ENCODE measurements at places on chromosomes 13 and 19.

- DNase-seq = no peak
These were observed 4.7 kb downstream of the SLC1A5 start for GRCh38 chr19:46783670-46784069.

DNA sequence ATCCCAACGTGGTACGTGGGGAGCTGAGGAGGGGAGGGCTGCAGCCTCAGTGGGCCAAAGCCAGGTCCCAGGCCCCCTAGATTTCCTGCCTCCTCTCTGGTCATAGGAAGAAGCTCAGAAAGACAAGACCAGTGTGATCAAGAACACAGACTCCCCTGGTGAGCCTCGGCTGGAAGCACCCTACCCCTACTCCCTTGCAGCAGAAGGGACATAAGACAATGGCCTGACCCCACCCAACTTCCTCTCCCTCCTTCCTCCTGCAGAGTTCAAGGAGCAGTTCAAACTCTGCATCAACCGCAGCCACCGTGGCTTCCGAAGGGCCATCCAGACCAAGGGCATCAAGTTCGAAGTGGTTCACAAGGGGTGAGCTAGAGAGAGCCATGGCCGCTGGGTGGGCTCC is 11.5 kb downstream of the PODNL1 start:
- DNase-seq = no peak

DNA sequence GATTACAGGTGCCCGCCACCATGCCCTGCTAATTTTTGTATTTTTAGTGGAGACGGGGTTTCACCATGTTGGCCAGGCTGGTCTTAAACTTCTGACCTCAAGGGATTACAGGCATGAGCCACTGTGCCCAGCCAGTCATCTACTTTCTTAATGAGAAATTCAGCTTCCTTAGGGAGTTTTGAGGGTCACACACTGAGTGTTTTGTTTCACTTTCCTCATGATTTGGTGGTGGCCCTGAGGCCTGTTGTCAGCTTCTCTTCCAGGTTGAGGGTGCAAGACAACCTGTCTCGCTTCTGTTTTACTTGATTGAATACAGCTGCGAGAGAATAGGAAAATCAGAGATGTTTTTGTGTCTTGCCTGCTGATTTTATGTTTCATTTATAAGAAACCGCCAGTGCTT is 9.9 kb downstream of the FRY start:
- no peak for DNase-seq

- no peak for DNase-seq
These were observed 4.8 kb downstream of the GRIN3B start for GRCh38 chr19:1004803-1005664.

DNA sequence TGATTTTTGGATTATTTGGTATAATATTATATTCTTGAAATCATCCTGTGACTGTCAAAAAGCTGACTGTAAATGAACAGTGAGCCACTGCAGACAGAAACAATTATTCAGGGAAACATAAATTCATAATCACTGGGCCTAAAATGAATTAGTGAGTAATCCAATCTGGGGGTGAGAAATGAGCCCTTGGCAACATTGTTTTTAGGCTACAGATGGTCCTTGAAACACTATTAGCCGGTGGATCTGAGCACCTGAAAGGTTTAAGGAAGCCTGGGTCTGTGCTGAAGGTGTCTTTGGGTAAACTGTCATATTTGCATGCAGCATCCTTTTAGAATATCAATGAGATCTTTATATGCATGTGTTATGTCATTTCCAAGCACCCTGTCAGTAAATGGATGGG is 290.7 kb downstream of the ATP8A2 start:
- DNase-seq = no peak

DNA sequence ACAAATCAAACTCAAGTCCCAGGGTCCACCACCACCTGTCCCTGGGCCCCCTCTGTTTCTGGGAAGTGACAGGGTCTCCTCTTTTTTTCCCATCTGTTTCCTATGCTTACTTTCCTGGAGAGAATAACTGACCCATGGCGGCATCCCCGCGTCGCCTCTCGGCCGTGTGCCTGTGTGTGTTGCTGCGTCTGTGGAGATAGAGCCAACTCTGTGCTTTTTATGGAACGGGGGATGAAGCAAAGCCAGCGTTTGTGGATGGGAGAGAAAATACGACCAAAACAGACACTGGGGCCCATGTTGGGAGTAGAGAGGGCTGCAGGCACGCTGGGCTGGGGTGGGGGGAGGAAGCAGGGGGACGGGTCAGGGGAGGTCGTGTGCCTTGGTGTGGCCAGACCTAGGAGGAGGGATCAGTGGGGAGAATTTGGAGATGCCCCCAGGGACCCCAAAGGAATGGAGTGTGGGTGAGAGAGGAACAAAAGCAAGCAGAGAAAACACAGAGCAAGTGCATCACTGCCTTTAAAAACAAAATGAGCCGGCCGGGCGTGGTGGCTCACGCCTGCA is 16.6 kb downstream of the PLK5 start:
- DNase-seq = no peak

- DNase-seq = peak; percentile 86
These were observed 483 bp downstream of the HNRNPL start for GRCh38 chr19:38849147-38849859.

- DNase-seq = no peak
These were observed 39.8 kb downstream of the KCTD12 start for GRCh38 chr13:76846363-76846762.

DNA sequence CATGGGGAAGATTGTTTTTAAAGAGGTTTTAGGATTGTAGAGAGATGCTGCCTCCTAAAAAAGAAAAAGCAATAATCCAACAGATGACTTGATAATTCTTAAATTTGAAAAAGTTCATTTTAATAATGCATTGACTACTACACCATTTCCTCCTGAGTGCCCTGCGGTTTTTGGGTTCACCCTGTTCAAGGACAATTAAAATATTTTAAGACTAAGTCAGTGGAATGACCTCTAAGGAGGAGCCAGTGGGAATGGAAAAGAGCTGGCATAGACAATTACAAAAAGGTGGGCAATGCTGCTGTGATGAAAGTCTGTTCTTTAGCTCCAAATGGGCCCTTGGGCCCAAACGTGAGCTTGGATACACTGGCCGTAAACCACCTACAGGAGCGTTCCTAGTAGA is 217.8 kb downstream of the LHFPL6 start:
- no peak for DNase-seq

DNA sequence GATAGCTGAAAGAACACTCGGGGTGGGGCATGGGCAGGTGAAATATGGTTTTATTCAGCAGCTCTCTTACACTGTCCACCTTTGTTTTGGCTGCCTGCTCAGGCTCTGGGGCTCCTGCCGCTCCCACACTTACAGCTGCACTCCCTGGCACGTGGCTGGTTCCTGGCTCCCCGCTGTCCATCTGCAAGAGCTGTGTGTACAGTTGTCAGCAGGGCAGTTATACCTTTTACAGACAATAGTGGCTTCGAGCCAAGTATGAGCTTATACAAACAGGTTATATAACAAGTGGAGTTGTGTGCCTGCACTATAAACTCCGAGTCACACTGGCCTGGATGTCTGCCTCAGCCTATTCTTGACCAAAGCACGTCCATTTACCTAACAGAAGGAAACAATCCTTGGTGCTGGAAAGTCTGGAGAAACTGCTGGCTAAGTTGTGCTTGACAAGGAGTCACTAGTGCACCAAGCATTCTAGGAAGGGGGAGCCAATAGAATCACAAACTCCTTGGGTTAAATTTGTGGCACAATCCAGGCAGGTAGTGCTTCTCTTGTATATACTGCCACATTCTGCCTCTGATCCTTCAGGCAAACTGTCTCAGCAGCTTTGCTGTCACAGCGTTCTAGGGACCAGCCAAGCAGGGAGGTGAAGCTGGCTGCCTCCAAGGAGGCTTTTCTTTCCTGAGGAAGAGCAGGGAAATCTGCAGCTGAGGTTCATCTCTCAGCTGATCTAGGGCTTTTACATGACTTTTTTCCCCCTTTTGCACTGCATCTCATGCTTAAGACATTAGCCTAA is 68.2 kb downstream of the NHLRC3 start:
- no peak for DNase-seq

- no peak for DNase-seq
These were observed 525.6 kb downstream of the SUCLA2 start for GRCh38 chr13:47475441-47475948.

- no peak for DNase-seq
These were observed 1.8 kb downstream of the DACH1 start for GRCh38 chr13:71864986-71865873.

GRCh38 chr13:24660023-24660741 is 20.0 kb upstream of the ATP12A start:
- no peak for DNase-seq

DNA sequence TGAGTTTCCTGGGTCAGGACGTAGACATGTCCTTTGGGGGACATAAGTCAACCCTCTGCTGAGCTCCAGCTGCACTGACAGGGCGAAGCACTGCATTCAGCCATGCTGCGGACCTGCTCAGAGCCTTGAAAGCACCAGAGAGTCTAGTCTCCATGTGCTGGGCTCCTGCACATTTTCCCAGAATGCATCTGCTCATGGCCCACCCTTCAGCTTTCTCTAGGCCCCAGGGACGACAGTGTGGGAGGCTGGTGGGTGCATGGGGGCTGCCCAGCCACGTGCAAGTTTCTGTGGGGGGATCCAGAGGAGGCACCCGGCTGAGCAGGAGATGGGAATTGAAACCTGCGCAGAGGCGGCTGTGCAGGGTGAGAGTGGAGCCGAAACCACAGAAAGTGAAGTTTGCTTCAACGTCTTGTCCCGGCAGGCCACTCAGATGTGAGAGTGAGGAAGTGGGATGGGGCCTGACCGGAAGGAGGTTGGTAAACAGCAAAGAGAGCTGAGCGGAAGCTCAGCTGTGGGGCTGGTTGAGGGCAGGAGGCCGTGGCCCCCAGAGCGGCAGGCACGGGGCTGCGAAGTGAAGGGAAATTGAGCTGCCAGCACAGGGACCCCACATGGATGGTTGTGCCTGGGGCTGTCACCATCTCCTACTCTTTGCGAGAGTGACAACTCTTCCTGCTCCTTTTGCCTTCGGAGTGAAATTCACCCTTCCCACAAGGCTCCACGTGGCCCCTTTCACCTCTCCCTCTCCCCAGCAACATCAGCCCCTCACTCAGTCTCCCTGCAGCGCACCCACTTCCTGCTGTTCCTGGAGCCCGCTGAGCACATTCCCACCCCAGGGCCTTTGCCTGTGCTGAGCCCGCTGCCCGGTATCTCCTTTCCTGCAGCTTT is 11.8 kb downstream of the PGLS start:
- no peak for DNase-seq

DNA sequence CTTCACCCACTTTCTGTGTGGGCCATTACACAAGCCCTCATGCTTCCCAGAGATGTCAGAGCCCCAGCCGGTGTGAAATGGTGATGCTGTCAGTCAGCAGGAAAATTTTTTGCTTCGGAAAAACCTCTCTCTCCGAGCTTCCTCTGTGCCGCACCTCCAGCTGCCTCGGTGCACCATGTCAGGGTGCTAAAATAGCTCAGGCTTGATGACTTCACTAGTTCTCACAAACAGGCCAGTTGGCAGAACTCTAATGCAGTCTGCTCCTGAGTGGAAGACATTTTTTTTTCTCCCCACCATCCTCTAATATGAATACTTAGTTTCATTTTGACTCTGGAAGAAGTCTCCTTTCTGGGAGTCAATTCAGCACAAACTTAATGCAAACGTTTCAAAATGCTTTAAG is 71.3 kb downstream of the KLF12 start:
- no peak for DNase-seq

- peak; percentile 31 for DNase-seq
These were observed 45.8 kb downstream of the GGACT start for GRCh38 chr13:100542826-100543156.

DNA sequence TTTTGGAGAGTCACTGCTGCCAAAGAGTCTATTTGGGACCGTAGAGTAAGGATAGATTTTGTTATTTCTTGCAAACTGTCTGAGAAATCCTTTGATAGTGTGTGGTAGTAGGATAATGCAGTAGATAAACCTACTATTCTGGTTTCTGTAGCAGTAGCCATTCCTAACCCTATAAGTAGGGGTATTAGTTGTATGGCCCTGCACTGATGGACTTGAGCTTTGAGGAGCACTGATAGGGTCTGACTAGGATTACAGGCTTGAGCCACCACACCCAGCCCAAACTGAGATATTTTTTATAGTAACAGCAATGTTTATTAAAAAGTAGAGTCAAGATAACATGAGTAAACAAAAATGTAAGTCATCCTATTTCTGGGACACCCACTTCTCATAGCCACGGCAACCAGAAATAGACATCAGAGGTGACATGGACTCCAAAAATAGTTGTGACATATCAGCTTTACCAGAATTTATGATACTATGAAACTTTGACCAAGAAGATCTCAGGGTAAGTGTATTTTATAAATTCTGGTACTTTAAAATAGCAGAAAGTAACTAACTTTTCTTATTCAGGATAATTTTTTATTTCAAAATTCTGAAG is 479.1 kb downstream of the SUCLA2 start:
- DNase-seq = no peak

GRCh38 chr13:40639221-40639681 is 27.2 kb downstream of the FOXO1 start:
- no peak for DNase-seq

DNA sequence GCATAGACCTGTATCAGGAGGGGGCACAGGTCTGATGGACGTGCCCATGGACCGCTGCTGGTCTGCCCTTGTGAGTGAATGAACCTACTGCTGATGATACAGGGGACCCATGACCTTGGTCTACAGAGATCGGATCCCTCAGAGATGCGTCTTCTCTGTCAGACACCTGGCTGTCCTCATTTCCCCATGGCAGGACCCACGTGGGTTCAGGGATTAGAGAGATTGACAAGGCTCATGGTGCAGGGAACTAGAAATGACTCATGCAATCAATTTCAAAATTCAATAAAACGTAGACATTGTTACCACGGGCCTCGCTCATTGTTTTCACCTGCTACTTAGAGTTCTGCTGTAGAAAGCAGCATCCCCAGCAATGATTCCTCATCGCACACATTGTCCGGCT is 962 bp upstream of the TPRX1 start:
- no peak for DNase-seq

DNA sequence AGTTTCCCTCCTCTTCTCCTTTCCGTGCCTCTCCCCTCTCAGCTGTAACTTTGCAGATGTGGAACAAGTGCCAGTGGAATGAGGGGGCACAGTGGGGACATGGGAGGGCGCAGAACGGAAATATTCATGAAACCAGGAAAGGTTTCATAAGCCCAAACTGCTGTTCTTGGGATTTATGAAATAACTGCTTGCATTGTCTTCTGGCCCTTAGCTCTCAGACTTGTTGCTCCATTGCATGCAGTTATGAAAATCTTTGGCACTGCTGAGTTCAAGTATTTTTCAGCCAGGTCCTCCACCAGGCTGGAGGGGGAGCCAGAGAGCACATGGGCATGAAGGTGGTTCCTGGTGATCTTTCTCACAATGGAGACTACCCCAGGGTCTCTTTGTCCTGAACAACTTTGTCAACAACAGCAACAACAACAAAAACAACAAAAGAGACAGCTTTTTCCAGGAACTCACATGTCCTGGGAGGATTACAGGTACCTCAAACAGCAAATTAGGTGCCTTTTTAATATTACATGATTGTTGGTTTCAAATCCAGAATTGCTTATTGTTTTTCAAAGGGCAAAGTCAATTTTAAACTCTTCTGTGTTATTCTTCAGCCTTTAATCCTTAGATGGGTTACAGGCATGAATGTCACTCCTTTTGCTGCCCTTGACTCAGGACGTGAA is 1.5 kb downstream of the RGCC start:
- peak; percentile 19 for DNase-seq

DNA sequence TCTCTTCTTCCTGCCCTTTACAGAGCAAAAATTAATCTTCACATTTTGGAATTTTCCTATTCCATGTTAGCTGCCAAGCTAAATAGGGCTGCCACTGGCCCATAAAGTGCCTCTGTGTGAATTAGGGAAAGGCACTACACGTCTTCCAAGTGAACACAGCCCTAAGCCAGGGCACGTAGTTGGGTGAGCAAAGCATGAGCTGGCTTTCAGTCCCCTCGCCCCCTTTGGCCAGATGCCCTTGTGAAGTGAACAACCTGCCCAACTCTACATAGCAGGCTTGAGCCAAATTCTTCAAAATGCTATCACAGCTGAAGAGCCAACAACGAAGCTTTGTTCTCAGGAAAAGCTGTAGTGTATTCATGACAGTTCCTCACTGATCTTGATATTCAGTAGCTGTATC is 213.1 kb downstream of the OXGR1 start:
- DNase-seq = no peak
